ENCODE measurements at places on chromosomes 16 and 17. TPM values are rescaled to one million over a fixed set of nuclear protein-coding genes. Genes with fewer than 3 reads are reported as not detected.

NPIPB9 gene
- 1.4 TPM for polyA plus RNA-seq

CCDC92B gene
- polyA plus RNA-seq: 0.27 TPM

TP53TG3 gene
- polyA plus RNA-seq: not detected

CCL23 gene
- polyA plus RNA-seq: not detected

OR2C1 gene
- 1.1 TPM for polyA plus RNA-seq

CSH2 gene
- polyA plus RNA-seq: 0.10 TPM

NPIPB8 gene
- polyA plus RNA-seq: 2.3 TPM

TERB1 gene
- polyA plus RNA-seq: 0.18 TPM

TBC1D10B gene
- 46.2 TPM for polyA plus RNA-seq

FBXO39 gene
- 0.19 TPM for polyA plus RNA-seq

ACSM2B gene
- 62.8 TPM for polyA plus RNA-seq

PRPSAP1 gene
- 83.4 TPM for polyA plus RNA-seq

HIC1 gene
- polyA plus RNA-seq: 12.9 TPM

CACNG5 gene
- 3.7 TPM for polyA plus RNA-seq

TBC1D28 gene
- polyA plus RNA-seq: not detected

KRT40 gene
- not detected for polyA plus RNA-seq

VAT1L gene
- 3.4 TPM for polyA plus RNA-seq

ITGB4 gene
- 12.5 TPM for polyA plus RNA-seq

TNS4 gene
- 0.01 TPM for polyA plus RNA-seq

RCVRN gene
- polyA plus RNA-seq: 0.47 TPM

AANAT gene
- polyA plus RNA-seq: 0.84 TPM

EXOC3L1 gene
- polyA plus RNA-seq: 6.7 TPM

GPR142 gene
- not detected for polyA plus RNA-seq

POLR3E gene
- 50.7 TPM for polyA plus RNA-seq

TBC1D3 gene
- polyA plus RNA-seq: not detected

KRTAP4-1 gene
- polyA plus RNA-seq: not detected

KRT222 gene
- not detected for polyA plus RNA-seq

ATXN1L gene
- polyA plus RNA-seq: 33.7 TPM

TMEM238L gene
- 3.0 TPM for polyA plus RNA-seq

MT1X gene
- 23.6 TPM for polyA plus RNA-seq
